ENCODE measurements at places on chromosomes 11 and 22.

DNA sequence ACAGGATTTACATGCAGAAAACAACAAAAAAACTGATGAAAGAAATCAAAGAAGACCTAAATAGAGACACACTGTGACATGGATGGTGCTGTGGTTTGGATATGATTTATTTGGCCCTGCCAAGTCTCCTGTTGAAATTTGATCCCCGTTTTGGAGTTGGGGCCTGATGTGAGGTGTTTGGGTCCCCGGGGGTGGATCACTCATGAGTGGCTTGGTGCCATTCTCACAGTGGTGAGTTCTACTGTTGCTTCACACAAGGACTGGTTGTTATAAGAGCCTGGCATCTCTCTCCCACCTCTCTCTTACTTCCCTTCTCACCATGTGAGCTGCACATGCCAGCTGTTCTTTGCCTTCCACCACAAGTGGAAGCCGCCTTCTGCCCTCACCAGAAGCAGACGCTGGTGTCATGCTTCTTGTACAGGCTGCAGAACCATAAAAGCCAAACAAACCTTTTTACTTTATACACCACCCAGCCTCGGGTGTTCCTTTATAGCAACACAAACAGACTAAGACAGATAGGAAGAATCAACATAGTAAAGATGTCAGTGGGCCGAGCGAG is 7.8 kb upstream of the RTL6 start:
- no peak for DNase-seq

DNA sequence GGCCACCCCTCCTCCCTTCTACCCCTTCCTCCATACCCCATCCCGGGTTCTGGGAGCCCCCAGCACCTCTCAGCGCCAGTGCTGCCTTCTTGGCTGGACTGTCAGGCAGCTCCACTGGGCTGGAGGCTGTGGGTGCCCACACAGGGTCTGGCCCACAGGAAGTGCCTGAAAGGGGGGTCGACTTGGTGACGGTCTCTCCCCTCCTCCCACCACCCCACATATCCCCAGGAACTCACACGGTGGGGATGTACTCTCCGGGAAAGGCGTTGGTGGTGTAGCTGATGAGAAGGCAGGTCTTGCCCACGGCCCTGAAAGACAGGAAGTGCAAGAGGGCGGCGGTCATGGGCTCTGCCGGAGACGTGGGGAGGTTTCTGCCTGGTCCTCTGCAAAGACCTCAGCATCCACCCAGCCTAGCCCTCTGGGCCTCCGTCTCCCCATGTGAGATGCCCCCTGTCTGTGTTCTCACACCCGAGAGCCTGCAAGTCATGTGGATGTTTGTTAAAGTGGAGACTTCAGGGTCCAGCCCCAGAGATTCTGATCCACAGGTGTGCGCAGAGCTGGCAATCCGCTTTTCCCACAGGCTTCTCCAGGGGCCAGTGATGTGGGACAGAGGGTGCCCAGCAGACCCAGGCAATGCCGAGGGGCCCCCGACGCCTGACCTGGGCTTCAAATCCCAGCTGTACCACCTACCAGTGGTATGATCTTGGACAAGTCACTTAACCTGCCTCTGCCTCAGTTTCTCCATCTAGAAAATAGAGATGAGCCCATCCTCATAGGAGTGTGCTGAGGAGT is 2.5 kb downstream of the RAC2 start:
- DNase-seq, result no peak

GRCh38 chr11:117478126-117478860 is 150.6 kb downstream of the CEP164 start:
- DNase-seq, result no peak

- DNase-seq, result no peak
These were observed 97.7 kb downstream of the RBFOX2 start for GRCh38 chr22:35930933-35931332.

DNA sequence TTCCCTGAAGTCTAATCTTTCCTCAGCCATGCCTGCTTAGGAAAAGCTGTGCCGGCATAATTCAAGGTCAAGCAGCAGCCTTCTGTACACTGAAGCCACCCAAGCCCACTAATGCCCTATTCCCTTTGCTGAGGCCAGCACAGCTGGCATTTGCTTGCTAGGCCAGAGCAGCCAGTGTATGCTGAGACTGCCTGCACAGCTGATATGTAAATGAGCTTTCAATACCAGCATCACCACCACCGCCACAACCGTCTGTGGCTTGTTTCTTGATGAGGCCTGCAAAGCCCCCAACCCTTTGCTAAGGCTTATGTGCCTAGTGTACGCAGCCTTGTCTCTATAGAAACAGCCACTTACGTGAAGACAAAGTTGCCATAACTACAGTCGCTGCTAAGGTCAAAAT is 56.3 kb upstream of the TNRC6B start:
- no peak for DNase-seq

DNA sequence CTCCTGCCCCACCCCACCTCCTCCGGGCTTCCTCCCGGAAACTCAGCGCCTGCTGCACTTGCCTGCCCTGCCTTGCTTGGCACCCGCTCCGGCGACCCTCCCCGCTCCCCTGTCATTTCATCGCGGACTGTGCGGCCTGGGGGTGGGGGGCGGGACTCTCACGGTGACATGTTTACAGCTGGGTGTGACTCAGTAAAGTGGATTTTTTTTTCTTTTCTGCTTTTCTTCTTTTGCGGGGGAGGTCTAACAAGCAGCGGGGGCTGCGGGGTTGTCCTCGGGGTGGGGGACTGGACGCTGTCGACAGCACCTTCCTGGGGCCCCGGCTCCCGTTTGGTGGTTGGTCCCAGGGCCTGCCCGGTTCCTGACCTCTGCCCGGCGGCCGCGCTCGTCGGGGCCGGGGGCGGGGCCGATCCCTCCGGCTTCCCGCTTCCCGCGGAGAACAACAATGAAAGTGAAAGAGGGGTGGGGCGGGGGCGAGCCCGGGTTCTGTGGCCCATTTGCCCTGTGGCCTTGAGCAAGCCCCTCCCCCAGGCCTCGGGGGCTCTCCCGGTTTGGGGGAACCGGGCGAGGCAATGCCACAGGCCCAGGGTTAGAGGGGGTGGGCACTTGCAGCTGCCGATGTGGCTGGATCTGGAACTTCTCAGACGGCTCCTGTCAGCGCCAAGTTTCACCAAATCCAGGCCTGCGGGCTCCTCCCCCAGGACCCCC is 975 bp upstream of the MDK start:
- DNase-seq, result peak; percentile 48

DNA sequence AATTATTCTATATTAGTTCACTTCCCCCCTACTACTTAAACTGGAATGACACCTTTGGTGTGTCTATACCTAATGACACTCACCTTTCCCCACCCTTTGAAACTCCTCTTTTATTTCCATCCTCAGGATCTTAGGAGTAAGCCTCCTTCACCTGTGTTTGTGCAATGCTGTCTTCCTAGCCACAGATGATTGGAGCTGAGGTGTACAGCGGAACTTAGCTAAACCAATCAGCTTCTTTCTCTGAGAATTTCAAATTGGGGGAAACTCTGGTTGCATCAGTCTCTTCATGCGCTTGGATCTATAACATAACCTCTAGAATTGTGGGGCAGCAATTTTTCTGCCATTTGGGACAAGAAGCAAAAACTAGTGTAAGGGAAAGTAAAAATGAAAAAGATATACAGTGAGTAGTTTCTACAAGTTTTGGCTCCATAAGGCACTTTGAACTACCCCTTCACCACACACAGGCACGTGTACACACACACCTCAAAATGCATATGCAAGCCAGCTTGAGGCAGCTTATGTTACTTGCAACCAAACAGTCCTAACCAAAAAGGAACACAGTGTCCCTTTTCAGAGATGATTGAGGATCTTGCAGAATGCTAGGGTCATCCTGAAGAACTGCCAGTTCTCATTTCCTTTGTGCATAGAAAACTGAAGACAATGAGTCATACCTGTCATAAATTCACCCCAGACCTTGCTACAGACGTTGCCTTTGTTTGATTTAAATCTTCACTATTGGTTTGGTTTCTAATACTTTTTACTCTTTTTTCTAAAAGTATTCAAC is 36.0 kb upstream of the LDLRAD3 start:
- DNase-seq, result no peak

DNA sequence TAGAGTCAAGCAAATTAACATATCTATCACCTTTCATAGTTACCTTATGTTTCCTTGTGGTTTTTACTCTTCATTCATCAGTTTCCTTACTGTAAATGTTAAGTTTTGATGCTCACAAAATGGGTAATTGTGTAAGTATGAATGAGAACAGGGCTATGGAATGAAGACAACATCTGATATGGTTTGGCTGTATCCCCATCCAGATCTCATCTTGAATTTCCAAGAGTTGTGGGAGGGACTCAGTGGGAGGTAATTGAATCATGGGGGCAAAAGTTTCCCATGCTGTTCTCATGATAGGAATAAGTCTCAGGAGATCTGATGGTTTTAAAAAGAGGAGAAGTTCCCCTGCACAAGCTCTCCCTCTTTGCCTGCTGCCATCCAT is 107.6 kb downstream of the CCDC34 start:
- DNase-seq, result no peak

DNA sequence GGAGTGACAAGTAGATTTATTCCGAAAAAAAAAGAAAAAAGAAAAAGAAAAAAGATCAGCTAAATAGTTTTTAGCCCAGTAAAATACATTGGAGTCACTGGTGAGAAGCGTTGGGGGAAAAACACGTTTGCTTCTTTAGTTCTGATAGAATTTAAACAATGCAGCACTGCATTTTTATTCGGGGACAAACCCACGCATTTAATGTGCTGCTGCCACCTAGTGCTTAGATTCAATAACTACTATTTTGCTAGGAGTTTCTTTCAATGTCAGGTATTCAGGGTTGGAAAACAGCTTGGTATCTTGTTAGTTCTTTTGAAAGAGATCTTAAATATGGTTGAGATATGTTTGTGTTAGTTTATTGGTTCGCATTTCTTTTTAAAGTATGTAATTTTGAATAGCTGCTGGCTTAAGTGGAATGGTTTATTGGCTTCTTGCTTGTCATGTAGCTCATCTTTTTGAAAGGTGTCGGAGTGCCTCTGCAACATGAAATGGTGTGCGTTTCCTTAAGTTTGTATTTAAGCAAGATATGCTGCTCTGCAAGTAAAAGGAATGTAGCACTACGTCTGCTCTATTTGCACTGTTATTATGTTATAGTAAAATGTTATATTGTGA is 41.9 kb downstream of the SVIP start:
- peak; percentile 5 for DNase-seq

DNA sequence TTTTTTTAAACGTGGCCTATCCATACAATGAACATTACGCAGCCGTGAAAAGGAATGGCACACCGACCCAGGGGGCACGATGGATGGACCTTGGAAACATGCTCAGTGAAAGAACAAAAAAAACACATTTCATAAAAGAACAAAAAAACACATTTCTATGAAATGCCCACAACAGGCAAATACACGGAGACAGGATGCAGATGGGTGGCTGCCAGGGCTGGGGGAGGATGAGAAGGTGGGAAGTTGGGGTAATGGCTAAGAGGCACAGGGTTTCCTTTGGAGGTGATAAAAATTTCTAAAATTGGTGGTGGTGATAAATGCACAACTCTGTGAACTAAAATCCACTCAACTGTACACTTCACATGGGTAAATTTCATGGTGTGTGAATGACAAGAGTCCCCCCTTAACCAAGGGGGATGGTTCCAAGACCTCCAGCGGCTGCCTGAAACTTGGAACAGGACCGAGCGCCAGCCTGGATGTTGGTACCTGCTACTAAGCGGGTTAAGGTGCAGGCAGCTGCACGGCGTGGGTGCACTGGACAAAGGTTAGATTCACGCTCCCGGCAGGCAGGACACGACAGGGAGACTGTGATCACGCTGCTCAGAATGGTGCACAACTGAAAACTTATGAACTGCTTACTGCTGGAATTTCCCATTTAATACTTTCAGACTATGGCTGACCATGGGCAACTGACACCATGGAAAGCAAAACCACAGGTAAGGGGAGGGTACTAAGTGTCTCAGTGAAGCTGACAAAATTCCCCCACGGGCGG is 16.5 kb downstream of the BRD1 start:
- DNase-seq, result no peak

- DNase-seq, result no peak
These were observed 8.3 kb downstream of the PLAAT2 start for GRCh38 chr11:63554877-63555223.

- DNase-seq, result no peak
These were observed 718.8 kb downstream of the CNTN5 start for GRCh38 chr11:99739464-99740089.

GRCh38 chr11:107017433-107018218 is 650 bp downstream of the GUCY1A2 start:
- no peak for DNase-seq

DNA sequence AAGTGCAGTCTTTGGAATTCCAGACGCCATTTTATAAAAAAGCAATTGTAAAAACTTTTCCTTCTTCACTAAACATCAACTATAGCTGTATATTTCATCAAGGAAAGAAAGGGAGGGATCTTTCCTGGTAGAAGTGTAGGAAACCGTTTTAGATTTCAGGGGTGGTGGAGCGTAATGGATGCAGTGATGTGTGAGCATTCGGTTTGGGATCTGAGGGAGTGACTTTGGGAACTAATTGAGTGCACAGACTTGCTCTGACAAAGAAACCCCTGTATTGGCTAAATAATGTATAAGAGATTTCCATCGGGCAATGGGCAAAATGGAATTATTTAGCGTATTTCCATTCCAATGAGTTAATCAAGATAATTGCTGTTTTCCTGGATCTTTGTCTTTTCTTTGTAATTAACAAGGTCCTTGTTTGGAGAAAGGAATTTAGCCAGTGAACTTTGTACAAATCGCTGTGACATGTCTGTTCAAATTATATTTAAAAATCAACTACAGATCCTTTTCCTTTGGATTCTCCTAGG is 125.0 kb upstream of the NARS2 start:
- no peak for DNase-seq

- DNase-seq, result no peak
These were observed 2.3 kb downstream of the ACY3 start for GRCh38 chr11:67648140-67648795.

DNA sequence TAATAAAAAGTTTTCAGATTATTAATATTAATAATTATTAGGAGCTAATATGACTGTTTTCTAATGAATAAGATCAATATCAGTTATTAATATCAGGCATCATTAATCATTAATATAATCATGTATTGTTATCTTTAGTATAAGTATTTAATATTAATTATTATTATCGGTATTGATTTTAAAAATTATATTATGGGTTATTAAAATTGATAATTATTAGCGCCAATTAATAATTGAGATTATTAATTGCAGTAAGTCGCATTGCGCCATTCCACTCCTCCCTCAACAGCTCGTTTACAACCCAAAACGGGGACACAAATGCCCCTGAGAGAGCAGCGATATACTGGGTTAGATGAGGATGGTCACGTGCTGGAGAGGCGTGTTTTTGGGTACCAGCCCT is 20.2 kb downstream of the XNDC1N start:
- DNase-seq, result no peak

DNA sequence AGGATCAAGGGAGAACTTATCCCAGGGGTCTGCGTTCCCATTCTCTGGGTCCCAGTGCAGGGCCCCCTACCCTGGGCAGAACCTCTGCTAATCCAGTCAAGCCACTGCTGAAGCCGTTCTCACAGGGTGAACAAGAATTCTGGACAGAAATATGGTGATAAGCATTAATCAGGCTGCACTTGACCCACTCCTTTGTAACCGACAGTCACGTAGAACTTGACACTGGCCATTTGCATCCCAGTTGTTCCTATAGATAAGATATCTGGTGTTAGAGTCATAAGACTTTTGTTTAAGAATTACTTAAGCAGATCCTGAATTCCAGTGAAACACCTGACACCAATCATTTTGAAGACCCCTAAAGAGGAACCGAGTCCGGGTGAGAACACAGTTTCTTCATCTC is 107.5 kb upstream of the THY1 start:
- DNase-seq, result no peak
